ENCODE measurements at places on chromosomes 1 and 21.

GRCh38 chr1:15088281-15088971, 65.1 kb upstream of the TMEM51 start:
- no peak for DNase-seq

DNA sequence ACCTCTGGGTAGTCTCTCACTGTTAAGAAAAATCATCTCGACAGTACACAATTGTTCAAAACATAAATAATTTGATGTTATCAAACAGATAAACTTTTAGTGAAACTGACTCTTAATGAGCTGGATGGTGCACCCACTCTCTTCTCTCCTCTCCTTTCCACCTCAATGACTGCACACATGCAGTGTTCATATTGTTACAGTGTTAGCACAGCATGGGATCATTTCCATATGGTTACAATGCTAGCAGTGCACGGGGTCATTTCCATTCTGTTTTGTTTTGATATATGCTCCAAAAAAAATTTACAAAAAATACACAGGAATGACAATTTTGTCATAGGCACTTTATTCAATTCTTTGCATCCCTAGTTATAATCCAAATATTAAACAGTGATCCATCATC, 26.4 kb upstream of the RNF187 start:
- no peak for DNase-seq

DNA sequence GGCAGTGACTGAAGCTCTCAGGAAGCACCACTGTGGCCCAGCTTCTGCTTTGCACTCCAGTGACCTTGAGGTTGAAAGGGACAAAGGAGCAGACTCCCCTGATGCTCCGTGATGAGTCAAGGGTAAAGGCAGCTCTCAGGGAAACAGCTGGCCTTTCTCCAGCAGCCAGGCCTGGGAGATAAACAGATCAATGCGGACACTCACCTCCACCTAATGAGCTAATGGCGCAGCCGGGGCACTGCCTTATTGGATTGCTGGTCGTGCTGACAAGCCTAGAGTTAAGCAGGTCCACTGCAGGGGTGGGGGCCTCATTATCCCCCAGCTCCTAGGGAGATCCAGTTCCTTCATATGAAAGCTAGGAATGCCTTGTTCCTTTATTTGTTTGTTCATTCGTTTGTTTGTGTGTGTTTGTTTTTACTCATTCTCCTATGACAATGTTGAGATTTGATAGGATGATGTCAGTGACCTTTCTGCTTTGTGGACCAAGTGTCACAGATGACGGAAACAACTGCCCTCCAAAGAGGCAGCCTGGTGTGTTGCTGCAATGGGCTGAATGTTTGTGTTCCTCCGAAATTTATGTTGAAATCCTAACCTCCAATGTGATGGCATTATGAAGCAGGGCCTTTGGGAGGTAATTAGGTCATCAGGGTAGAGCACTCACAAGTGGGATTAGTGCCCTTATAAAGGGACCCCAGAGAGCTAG, 141.4 kb upstream of the BEND5 start:
- DNase-seq: no peak

DNA sequence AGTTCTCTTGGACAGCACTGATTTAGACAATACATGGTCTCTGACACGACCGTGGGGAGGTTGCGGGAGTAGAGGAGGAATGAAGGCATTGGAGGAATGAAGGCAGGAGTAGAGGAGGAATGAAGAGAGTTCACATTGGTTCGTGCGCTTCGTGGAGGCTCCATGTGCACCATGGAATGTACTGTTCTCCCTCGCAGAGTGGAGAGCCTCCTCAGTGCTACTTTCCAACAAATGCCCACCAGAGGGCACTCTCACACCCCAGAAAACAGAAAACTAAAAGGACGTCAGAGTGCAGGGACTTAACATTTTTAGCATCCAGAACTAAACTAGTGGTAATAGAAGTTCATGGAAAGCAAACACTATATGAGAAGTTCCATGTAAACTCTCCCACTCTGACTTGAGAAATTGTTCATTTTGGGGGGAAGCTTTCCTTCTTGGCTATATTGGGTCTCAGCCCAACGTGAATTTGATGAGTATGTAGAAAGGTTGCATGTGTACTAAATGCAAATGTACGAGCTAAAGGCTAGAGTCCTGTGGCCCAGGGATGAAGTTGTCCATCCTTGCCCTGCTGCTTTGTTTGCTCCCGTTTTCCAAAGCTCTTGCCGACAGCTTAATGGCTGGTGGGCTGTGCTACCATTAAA, 211.6 kb downstream of the LMX1A start:
- DNase-seq: peak; percentile 59

DNA sequence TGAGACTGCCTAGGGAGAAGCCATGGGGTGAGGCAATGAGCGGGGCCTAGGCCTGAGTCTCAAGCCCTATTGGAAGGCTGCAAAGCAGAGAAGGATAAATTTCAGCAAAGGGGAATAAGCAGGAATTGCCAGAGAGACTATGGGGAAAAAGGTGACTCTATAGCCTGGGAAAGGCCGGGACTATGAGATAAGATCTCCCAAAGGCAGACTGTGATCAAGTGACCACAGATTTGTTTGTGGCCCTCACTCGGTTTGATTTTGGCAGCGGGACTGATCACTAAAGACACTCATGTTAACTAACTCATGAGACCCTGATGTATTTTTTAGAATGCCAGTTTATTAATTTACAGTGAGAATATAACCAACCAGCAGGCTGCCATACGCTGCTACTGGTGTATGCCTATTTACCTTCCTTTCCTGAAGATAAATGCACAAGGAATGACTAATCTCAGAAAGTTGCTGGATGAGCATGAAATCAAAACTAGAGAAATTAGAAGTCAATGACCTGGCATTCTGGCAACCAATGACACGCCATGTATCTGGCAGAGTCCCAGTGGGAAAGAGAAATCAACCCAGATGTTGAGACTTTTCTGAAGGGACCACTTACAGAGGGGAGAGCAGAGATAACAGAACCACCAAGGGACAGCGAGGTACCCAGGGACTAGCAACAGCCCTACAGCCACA, 4.3 kb downstream of the HSF2BP start:
- DNase-seq: no peak

- no peak for DNase-seq
Observed at GRCh38 chr1:54475946-54476516, 69.8 kb upstream of the SSBP3 start.

DNA sequence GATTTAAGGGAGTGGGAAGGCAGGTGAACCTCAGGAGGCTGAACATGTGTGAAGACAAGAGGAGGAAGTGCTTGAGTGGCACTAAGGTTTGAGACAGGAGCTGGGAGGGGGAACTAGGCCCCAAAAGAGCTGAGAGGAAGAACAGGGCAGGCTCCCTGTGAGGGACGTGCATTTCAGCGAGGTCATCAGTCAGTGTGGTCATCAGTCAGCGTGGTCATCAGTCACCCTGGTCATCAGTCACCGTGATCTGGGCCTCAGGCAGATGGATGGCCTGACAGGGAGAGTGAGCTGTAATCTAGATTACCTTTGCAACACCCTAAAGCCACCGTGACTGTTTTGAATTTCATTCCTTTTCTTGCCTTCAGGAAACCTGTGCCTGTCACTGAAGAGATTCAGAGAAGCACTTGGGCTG, 29.1 kb downstream of the VTCN1 start:
- DNase-seq: no peak

GRCh38 chr1:915295-916172, 8.2 kb upstream of the SAMD11 start:
- DNase-seq: no peak
